ENCODE measurements at places on chromosomes 4 and X.

DNA sequence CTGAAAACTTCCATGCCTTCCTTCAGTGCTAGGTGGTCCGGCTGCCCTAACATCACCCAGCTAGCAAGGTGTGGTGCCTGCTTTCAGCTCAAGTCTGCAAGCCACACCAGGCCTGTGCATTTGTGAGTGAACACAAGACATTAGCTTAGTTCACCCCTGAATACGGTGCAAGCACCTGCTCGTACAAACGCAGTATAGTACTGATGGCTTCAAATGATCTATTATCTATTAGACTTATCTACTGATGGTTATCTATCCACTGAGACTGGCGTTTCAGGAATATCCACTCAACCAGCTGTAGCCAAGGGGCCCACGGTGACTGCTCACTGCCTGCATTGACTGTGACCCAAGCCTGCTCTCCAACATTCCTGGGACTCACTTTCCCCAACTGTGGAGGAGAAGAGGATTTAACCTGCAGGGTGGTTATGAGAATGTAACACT is 155.9 kb downstream of the SHOX start:
- peaks cover 4% of the 10 kb centered on the region for H3K27me3 ChIP-seq
- no peak for DNase-seq
- H3K27ac ChIP-seq = no peak overlapping the region
- peaks cover 2% of the 10 kb centered on the region for H3K36me3 ChIP-seq
- H3K4me3 ChIP-seq = no peak overlapping the region

DNA sequence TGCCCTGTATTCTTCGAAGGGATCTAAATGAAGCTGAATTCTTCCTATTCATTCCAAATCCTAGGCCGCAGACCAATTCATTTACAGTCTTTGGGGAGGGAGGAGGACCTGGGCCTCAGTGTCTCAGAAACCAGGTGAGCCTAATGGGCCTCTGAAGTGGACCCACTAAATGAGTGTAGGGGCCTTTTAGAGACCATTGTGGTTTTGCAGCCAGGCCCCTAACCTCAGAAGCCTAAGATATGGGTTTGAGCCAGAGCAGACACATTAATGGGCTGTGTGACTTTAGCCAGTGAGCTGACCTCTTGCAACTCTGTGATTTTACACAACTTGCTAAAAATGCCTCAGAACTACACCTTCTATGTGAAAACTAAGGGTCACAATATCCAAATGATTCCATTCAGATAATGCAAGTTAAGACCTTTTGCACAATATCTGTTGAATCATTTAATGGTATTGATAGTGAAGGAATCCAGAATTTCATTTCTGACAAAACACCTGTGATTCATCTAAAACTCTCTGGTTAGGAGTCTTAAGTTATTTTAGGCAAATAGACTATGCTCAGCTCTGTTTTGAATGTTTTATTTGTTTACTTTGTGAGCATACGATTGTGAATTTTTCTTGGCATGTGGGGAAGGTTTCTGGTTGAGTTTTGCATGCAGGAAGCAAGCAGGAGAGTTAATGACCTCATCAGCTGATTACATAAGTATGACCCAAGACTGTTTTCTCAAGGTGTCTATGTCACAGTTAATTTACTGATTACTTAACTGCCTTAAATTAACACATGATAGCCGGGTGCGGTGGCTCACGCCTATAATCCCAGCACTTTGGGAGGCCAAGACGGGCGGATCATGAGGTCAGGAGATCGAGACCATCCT is 75.0 kb downstream of the EVC start:
- no peak for DNase-seq
- peaks cover 5% of the 10 kb centered on the region for H3K27me3 ChIP-seq
- no peak overlapping the region for H3K4me3 ChIP-seq
- H3K36me3 ChIP-seq = peaks cover 2% of the 10 kb centered on the region

GRCh38 chrX:150329868-150330267 is 33.2 kb upstream of the MAMLD1 start:
- H3K36me3 ChIP-seq = no peaks in the 10 kb centered on the region
- peaks cover 5% of the 10 kb centered on the region for H3K27me3 ChIP-seq
- peaks cover 9% of the 10 kb centered on the region for H3K4me1 ChIP-seq
- H3K4me3 ChIP-seq = no peak overlapping the region
- DNase-seq = no peak
- no peak overlapping the region for H3K27ac ChIP-seq

DNA sequence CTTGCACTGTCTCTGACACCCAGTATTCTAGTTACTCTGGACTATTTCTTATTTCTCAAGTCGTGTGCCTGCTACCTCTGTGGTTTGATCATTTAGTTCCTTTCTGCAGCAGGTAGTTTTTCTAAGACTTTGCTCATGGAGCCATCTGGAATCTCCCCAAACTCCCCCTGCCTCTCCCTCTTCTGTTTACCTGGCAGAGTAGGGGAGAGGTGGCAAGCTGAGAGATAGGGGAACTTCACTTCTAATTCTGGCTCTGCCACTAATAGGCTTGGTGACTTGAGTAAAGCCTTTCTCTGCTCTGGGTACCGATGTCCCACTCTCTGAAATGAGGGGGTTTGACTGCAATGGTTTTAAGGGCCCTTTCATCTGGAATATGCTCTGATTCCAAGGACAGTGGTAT is 141.3 kb downstream of the CPEB2 start:
- peaks cover 7% of the 10 kb centered on the region for H3K27me3 ChIP-seq
- no peaks in the 10 kb centered on the region for H3K4me1 ChIP-seq
- no peak overlapping the region for H3K4me3 ChIP-seq
- H3K27ac ChIP-seq = no peak overlapping the region

GRCh38 chr4:145552181-145552822 is 66.9 kb upstream of the MMAA start:
- H3K4me1 ChIP-seq = peaks cover 6% of the 10 kb centered on the region
- no peak overlapping the region for H3K4me3 ChIP-seq
- no peak for DNase-seq
- no peaks in the 10 kb centered on the region for H3K36me3 ChIP-seq
- H3K27me3 ChIP-seq = peaks cover 4% of the 10 kb centered on the region
- H3K27ac ChIP-seq = peak overlapping the region; percentile 65

DNA sequence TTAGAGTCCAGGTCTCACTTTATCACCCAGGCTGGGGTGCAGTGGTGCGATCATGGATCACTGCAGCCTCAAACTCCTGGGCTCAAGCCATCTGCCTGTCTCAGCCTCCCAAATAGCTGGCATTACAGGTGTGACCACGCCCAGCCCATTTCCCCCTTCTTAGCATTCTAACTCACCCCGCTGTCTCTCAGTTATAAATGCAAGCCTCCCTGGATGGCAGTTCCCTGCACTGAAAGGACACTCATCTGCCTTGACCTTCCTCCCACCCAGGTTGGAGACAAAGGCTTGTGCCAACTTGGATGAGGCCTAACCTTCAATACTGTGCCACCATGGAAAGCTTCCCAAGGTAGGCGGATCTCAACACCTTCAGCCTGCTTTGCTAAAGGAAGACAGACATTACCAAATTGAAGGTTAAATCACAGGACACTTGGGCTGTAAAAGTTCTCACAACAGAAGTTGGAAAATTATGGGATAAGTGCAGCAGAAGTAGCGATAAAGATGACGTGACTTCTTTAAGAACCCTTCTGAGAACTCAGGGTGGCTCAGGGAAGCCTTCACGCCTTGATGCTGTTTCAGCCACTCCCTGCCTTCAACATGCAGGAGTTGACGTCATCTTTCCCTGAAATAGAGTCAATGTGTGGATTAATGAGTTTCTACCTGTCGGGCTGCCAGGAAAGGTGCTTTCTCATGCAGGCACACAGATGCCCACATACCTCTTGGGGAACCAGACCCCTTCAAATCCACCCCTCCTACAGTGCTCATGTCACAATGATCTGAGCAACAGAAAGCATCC is 10.6 kb upstream of the GPM6B start:
- peaks cover 3% of the 10 kb centered on the region for H3K4me1 ChIP-seq
- H3K4me3 ChIP-seq = no peak overlapping the region
- peaks cover 2% of the 10 kb centered on the region for H3K27me3 ChIP-seq
- H3K36me3 ChIP-seq = no peaks in the 10 kb centered on the region
- DNase-seq = no peak

DNA sequence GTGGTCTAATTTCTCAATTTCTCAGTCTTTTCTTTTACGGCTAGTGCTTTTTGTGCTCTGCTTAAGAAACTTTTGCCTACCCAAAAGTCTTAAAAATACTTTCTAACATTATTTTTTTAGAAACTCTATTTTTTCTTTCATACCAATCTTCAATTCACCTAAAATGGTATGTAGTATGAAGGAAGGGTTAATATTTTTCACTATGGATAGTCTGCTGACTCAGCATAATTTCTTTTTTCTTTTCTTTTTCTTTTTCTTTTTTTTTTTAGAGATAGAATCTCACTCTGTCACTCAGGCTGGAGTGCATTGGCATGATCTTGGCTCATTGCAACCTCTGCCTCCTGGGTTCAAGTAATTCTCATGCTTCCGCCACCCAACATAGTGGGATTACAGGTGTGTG is 34.2 kb upstream of the GYPE start:
- no peak overlapping the region for H3K4me3 ChIP-seq
- no peaks in the 10 kb centered on the region for H3K36me3 ChIP-seq
- no peak for DNase-seq
- no peaks in the 10 kb centered on the region for H3K27me3 ChIP-seq
- no peaks in the 10 kb centered on the region for H3K4me1 ChIP-seq

GRCh38 chr4:146110871-146111485 is 64.5 kb upstream of the LSM6 start:
- H3K4me1 ChIP-seq = peaks cover 30% of the 10 kb centered on the region
- H3K27me3 ChIP-seq = no peaks in the 10 kb centered on the region
- H3K36me3 ChIP-seq = peaks cover under 1% of the 10 kb centered on the region
- H3K27ac ChIP-seq = peak overlapping the region; percentile 67
- H3K4me3 ChIP-seq = peak overlapping the region; percentile 46

GRCh38 chr4:42995343-42995944 is 102.9 kb downstream of the GRXCR1 start:
- no peaks in the 10 kb centered on the region for H3K36me3 ChIP-seq
- H3K27ac ChIP-seq = no peak overlapping the region
- no peaks in the 10 kb centered on the region for H3K4me1 ChIP-seq
- no peak for DNase-seq

DNA sequence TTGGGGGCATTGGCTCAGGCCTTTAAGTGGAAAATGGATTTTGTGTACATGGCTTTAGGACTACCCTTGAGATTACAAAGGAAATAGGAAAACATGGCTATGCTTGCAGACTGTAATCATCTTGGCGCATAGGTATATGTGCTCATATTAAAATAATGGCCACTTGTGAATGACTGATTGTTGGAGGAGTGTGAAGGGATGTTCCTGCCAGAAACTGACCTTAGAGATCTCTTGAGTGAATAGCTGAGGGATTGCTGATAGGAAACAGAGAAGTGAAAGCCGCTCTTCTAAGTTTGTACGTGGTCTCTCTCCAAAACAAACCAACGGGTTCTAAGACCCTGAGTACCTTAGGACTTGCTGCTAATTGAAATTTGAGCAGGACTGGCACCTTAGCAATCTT is 186.0 kb downstream of the MGST2 start:
- no peaks in the 10 kb centered on the region for H3K4me1 ChIP-seq
- no peak overlapping the region for H3K27ac ChIP-seq
- no peak overlapping the region for H3K4me3 ChIP-seq
- H3K36me3 ChIP-seq = no peaks in the 10 kb centered on the region

- no peaks in the 10 kb centered on the region for H3K27me3 ChIP-seq
- H3K27ac ChIP-seq = no peak overlapping the region
- no peak overlapping the region for H3K4me3 ChIP-seq
- no peak for DNase-seq
- no peaks in the 10 kb centered on the region for H3K36me3 ChIP-seq
Measured at GRCh38 chr4:69518102-69518501, 22.4 kb upstream of the UGT2B4 start.

GRCh38 chrX:74023203-74023602 is 280.8 kb upstream of the ZCCHC13 start:
- H3K36me3 ChIP-seq = peaks cover 5% of the 10 kb centered on the region
- no peak for DNase-seq
- H3K27ac ChIP-seq = no peak overlapping the region

DNA sequence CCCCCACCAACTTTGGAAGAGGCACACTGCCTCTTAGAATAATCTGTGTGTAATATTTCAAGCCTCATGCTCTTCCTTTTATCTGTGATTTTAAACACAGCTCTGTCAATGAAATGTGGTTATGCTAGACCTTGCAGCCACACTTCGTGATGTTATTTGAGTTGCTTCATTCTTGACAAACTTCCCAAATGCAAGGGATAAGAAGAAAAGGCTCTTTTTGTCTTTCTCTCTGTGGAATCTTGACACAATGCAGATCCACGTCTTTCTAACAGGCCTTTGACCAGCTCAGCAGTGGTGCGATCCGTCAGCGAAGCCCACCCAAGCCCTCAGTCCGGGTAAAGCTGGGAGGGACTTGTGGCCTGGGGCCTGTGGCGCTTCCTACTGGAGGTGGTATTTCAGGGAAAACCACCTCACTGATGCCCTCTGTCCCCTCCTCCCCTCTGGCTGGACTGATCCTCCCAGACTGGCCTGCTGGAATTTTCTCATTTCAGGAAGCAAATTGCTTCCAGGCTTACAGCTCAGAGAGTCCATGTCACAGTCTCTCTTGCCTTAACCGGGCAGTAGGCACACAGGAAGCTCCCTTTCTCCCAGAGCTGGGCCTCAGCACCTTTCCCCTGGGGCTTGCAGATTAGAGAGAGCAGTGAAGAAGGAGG is 19.5 kb upstream of the CCKAR start:
- no peaks in the 10 kb centered on the region for H3K36me3 ChIP-seq
- H3K4me1 ChIP-seq = no peaks in the 10 kb centered on the region
- peaks cover 5% of the 10 kb centered on the region for H3K27me3 ChIP-seq

DNA sequence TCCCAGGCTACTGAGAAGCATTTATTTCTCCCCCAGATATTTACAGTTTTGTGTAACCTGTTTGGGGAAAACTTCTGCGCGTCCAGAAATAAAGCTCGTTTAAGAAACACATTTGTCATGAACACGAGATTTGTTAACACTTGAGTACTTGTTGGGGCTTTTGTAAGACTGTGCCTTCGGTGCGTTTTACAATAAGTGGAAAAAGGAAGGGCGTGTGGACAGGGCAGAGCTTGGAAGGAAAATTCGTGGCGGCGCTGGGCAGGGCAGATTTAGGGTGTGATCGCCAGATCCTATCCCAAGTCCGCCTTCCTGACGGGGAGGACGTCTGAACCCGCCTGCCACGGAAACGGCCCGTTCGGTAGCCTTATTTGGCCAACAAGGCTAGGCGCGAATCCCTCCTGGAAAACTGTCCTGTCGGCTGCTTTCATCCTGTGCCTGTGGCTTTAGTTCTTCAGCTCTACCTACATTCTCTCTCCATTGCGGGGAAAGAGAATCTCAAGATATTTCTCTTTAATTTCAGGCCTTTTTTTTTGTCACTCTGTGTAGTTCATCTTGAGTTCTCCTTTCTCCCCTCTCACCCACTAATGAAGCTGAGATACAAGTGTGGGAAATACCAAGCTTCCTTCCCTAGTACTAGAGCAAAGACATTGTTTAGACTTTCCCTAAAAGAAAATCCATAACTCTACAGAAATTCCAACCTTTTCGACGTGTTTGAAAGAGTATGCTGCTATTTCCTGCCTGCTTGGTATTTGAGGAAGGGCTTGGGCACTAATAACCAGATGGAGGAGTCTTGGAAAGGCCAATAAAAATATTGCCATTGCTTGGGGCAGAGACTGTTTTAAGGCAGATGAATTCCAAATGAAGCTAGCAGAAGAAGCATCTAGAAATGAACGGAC is 982 bp downstream of the PDLIM5 start:
- peak overlapping the region; percentile 91 for H3K4me3 ChIP-seq
- peaks cover 2% of the 10 kb centered on the region for H3K27me3 ChIP-seq
- no peak for DNase-seq
- H3K36me3 ChIP-seq = peaks cover 4% of the 10 kb centered on the region

GRCh38 chr4:6175426-6175825 is 24.9 kb downstream of the JAKMIP1 start:
- no peaks in the 10 kb centered on the region for H3K36me3 ChIP-seq
- H3K27ac ChIP-seq = no peak overlapping the region
- peaks cover 8% of the 10 kb centered on the region for H3K4me1 ChIP-seq
- H3K4me3 ChIP-seq = no peak overlapping the region
- no peaks in the 10 kb centered on the region for H3K27me3 ChIP-seq

GRCh38 chr4:158056689-158057245 is 116.1 kb downstream of the GASK1B start:
- H3K4me1 ChIP-seq = no peaks in the 10 kb centered on the region
- H3K27ac ChIP-seq = no peak overlapping the region
- DNase-seq = no peak
- no peaks in the 10 kb centered on the region for H3K27me3 ChIP-seq
